ENCODE measurements at places on chromosomes 1 and 21.

- DNase-seq = no peak
Measured at GRCh38 chr1:2276803-2277580, 48.9 kb downstream of the SKI start.

GRCh38 chr21:45074818-45075595 lies 627 bp downstream of the ADARB1 start:
- no peak for DNase-seq

GRCh38 chr1:37068897-37069296 lies 34.6 kb upstream of the GRIK3 start:
- DNase-seq = no peak

- DNase-seq = no peak
Measured at GRCh38 chr1:55803429-55803828, 588.3 kb upstream of the USP24 start.

DNA sequence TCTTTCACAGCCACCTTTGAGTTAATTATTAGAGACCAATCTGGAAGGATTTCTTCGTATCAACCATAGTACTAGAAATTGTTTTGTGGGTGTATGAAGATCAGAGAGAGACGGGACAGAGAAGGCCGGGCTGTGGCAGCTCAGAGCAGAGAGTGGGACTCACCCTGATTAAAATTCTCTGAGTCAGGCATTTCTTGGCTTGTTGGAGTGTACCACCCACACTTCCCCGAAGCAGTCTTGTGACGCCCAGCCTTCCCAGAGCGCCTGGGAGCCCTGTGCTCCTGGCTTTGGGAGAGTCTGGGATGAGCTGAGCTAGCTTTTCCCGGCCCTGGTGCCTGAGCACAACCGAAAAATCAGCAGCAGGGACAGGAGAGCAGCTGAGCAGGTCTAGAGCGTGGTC lies 19.4 kb downstream of the PLEKHM2 start:
- DNase-seq = no peak

- DNase-seq = no peak
Measured at GRCh38 chr1:44401256-44402228, 3.5 kb upstream of the RNF220 start.

GRCh38 chr1:201206176-201206575 lies 15.6 kb downstream of the IGFN1 start:
- no peak for DNase-seq

- DNase-seq = no peak
Measured at GRCh38 chr1:66305927-66306326, 228.0 kb upstream of the SGIP1 start.

- peak; percentile 59 for DNase-seq
Measured at GRCh38 chr1:29120947-29121485, 2.7 kb downstream of the TMEM200B start.

DNA sequence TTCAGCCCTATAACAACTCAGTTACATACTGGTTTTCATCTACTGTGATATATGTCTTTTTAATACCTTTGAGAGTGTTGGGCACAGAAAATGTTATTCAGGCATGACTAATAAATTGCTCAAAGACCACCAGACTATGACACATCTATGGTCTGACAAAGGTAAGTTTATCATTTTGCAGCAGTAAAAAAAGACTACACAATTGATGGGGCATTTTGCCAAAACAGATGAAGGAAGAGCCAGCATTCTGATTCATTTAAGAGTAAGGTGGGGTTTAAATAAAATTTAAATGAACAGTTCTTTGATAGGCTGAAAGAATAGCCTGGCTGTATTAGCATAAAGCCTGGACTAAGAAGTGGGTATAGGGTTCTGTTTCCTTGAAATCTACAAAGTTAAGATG lies 8.8 kb upstream of the RNPC3 start:
- no peak for DNase-seq

DNA sequence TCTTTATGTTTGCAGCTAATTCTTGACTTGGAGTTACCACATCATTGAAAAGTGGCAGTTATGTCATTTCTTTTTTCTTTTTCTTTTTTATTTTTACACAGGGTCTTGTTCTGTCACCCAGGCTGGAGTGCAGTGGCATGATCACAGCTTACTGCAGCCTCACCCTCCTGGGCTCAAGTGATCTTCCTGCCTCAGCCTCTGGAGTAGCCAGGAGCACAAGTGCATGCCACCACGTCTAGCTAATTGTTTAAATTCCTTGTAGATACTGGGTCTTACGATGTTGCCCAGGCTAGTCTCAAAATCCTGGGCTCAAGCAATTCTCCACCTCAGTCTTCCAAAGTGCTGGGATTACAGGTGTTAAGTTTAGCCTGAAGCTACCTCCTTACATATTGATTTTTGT lies 52.1 kb upstream of the KANK4 start:
- DNase-seq = no peak

DNA sequence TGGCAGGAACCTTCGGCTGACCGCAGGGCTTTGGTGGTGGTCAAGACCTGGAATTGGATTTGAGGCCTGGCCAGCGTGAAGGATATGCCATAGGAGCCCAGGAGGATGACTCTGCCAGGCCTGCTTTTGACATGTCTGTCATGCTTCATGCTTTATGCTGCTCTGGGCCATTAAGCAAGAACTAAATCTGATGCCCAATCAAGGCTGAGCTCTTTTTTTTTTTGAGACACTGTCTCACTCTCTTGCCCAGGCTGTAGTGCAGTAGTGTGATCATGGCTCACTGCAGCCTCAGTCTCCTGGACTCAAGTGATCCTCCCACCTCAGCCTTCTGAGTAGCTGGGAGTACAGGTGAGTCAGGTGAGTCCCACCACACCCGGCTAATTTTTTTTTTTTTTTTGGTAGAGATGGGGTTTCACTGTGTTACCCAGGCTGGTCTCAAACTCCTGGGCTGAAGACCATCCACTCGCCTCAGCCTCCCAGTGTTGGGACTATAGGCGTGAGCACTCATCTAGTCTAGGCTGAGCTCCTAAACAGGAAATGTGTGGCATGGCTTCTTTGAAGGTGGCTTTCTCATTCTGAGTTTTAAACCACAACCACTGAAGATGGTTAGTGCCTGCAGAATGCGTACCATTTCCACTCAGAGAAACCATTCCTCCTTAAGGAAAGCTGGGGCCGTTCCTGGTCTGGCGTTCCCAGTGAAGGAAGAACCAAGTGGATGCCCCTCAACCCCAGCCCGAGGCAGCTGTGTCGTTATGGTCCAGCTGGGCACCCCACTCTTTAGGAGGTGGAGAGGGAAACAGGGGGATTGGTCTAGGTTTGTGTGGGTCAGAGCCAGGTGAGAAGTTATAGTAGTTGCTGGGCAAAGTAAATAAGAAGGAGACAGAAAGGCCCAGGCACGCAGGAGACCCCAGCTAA lies 34.2 kb upstream of the ATP5PO start:
- peak; percentile 33 for DNase-seq

DNA sequence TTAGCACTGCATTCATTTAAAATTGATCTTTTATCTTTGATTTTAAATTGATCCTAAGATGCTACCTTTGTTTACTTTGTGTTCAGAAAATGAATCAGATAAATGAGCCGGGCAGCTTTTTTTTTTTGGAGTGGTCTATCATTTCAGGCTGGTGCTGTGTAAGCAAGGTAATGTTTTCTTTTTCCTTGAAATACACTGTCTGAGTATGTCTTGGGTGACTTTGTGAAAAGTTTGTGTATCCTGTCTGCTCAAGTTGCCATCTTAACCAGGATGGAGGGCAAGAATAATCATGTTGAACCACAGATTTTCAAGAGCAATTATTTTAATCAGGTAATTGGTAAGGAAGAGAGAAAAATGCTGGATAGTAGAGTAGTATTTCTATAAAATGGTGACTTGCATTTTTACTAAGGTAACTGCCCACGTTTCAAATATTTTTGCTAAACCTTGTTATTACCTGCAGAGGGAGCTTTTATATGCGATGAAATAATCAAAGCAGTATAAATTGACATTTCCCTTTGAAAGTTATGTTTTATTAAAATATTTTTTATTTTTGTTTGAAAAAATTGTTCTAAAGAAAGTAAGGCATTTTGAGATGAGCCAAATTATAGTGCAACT lies 11.1 kb downstream of the ADGRL2 start:
- no peak for DNase-seq

DNA sequence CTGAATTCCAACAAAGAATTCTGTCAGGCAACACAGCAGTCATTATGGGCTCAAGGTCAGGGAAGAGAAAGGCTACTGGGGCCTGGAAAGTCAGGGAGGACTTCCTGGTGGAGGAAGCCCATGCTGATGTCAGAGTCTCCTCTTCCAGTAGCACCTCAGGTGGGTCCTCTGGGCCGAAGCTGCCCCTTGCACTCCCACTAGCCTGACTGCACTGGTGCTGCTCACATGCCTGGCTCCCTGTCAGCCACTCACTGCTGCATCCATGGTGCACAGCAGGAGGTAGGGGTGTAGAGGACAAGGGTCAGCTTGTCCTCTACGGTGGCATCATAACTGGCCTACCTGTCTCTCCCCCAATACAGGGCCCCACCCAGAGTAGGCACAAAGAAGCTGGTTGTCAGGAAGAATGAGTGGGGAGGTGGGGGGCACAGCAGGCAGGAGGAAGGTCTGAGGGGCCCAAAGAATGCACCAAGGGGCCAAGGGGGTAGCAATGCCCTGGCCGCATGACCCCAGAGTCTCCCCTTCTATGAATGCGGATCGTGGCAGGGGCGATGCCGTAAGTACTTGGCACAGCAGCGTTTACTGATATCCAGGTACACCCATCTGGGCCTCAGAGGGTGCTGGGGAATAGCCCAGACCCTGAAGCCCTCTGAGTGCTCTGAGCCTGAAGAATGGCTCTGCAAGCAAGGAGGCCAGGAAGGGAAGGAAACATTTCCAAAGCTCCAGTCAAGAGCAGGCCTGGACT lies 80.3 kb downstream of the GLIS1 start:
- no peak for DNase-seq

GRCh38 chr1:165635823-165636222 lies 4.8 kb downstream of the MGST3 start:
- DNase-seq = no peak

DNA sequence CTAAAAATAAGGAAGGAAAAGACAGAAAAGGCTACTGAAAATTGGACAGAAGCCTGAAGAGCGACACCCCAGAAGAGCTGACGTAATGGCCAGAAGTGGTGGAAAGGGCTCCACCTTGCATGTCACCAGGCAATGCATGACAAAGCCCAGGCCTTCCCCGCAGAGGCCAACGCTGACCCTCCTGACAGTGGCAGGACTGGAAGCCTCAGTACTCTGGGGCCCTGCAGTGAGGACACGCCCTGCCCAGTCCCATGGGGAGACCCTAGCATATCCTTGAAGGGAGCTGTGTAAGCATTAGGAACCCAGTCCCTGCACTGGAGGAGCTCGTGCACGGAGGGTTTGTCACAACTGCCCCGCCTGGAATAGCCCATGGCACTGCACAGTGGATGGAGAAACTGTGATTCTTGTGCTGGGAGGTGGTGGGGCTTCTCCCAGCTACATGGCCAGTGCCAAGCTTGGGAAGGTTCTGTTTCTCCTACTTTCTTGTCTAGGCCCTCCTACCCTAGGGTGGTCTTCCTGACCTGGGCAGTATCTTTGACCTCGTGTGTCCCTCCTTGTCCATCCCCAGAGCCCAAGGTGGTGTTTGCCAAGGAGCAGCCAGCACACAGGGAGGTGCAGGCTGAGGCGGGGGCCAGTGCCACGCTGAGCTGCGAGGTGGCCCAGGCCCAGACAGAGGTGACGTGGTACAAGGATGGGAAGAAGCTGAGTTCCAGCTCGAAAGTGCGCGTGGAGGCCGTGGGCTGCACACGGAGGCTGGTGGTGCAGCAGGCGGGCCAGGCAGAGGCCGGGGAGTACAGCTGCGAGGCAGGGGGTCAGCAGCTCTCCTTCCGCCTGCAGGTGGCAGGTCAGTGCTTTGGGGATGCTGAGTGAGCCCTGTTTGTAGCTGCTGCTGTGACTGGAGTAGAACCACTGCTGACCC lies 60.4 kb downstream of the OBSCN start:
- DNase-seq = no peak

DNA sequence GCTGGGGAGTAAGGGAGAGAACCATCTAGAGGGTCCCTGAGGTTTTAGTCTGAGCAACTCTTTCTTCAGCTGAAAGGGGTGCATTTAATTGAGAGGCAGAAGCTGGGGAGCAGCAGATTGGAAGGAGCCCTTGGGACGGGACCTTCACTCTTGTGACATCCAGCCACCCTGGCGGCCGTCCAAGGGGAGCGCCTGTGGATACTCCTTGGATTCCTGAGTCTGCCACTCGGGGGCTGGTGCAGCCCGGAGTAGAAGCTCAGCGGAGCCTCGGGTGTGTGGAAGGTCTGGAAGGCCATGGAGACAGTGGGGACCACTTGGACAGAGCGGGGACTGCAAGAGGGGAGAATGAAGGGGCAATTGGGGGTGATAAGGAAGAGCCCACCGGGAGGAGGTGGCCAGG lies 68.7 kb downstream of the AJAP1 start:
- no peak for DNase-seq

DNA sequence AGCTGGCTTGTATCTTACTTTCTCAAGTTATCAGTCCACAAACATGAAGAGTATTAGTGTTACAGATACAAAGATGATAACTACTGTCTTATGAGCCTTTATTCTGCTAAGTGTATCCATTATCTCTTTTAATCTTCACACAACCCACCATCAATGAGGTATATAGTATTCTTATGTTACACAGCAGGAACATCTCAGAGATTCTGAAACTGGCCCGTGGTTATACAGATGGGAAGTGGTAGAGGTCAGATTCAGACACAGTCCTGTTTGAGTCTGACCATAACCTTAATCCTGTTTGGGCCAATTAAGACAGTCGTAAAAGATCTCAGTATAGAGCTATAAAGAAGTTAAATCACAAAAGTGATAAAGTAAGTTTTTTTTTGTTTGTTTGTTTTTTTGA lies 5.1 kb upstream of the TMEM269 start:
- DNase-seq = no peak

DNA sequence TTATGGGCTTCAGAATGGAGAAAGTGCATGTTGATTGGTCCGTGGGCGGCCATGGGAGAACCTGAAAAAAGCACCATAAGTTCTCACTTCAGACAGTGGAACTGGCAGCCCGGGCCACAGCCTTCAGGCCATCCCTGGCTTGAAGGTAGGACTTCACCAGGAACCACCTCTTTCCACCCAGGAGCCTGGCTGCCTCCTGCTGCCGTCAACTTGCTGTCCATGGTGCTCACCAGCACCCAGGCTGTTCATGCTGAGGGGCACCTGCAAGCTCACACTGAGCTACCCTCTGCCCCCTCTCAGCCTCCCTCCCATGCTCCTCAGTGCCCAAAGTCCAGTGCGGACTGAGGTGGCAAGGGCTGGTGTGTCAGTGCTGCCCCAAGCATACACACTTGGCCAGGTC lies 12.9 kb upstream of the FNBP1L start:
- no peak for DNase-seq

- no peak for DNase-seq
Measured at GRCh38 chr1:57350610-57351009, 73.2 kb downstream of the DAB1 start.

- DNase-seq = no peak
Measured at GRCh38 chr1:213186168-213186567, 135.1 kb downstream of the RPS6KC1 start.

GRCh38 chr1:21368515-21369289 lies 71.2 kb upstream of the NBPF3 start:
- DNase-seq = peak; percentile 44

- DNase-seq = no peak
Measured at GRCh38 chr1:84246213-84246612, 55.3 kb upstream of the SAMD13 start.

- no peak for DNase-seq
Measured at GRCh38 chr1:39082010-39082799, 56.1 kb downstream of the NDUFS5 start.

GRCh38 chr1:84365225-84366221 lies 32.8 kb upstream of the DNASE2B start:
- DNase-seq = no peak

- DNase-seq = no peak
Measured at GRCh38 chr21:25244735-25245134, 362.5 kb downstream of the MRPL39 start.

All from activated CD4-positive, alpha-beta T cell treated with anti-CD3 and anti-CD28 coated beads for 24 hours (primary cell).